M059J (cell line): ENCODE measurements at places on chromosomes 4 and X.

DNA sequence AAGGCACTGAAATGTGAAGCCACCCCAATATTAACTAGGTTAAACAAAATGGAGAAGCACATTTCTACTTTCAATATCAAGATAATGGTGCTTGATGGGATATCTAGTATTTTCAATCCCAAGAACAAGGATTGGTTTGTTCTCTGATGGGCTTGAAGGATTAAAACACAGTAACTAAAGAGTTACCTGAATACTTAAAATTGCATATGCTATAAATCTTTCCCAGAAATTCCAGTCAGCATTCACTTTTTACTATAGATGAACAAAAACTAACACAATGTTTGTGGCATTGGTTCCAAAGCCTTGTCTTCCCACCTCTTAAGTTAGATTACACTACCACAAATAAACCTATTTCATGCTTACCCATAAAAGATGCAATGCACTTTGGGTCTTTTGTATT, 3.9 kb upstream of the PCDH10 start:
- no peak for DNase-seq

- no peak for DNase-seq
Measured at GRCh38 chr4:33062155-33062806, 2342.1 kb downstream of the PCDH7 start.

DNA sequence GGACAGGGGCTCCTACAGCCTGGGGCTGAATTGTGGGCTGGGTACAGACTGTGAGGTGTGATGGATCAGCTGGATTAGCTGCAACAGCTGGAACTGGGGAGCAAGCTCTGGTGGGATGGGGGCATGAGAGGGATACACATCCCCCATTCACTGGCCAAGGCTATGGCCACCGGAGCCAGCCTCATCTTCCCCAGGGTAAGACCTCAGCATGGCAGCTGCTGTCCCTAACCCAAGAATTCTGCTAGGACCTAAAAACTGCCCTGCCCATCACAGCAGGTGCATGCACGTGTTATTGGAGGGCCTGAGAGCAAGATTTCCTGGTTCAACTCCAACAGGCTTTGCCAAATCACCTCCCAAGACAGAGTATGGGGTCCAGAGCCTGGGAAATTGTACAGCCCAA, 258.6 kb upstream of the AGTR2 start:
- no peak for DNase-seq

DNA sequence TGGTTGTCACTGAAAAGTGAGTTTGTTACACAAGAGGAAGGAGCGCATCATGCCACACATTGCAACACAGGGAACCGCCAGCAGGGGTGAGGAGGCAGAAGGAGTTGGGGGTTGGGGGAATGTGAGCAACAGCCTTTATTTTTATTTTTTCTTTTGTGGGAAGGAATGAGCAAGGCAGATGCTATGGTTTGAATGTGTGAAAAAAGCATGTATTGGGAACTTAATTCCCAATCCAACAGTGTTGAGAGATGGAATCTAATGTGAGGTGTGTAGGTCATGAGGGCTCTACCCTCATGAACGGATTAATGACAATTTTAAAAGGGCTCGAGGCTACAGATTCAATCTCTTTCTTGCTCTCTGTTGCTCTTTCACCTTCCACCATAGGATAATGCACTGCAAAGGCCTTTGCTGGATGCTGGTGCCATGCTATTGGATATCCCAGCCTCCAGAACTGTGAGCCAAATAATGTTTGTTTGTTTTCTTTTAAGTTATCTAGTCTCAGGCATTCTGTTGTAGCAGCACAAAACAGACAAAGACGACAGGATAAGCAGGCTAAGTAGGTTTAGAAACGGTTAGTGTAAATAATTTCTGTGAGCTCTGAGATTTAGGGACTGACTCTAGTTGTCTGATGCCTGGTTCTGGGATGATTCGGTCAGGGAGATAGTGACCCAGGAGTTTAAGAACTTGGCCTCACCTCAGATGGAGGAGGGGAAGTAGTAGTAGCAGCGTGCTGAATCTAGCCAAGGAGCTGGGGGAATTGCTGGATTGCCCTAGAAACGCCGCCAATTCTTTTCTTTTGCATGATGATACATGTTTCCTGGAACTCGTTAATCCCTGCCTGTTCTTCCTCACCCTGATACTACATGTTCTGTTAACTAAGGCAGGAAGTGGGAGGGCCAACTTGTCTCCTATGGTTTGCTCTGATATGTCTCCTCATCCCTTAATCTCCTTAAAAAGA, 156.6 kb upstream of the CTSO start:
- peak; percentile 21 for DNase-seq

DNA sequence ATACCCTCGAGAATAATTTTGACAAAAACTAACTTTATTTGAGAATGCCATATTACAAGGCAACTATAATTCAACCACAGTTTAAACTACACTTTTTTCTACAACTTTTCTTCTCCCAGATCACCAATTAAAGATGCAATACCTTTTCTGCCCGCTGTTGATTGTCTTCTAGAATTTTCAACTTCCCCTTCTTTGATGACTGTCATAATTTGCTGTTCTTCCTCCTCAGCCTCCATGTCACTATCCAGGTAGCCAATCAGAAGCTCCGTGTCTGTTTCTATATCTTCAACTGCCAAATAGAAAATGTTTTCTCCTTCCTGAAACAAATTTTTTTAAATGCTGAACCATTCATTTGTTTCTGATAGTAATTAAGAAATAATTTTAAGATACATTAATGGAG, 101.5 kb downstream of the PRDM5 start:
- no peak for DNase-seq

GRCh38 chr4:22202246-22202974, 253.8 kb upstream of the KCNIP4 start:
- DNase-seq, result peak; percentile 5
